ENCODE measurements at places on chromosomes 16 and 17. TPM values are rescaled to one million over a fixed set of nuclear protein-coding genes. Genes with fewer than 3 reads are reported as not detected.

- no peaks in the 10 kb centered on the region for H3K36me3 ChIP-seq
- H3K27me3 ChIP-seq = peaks cover 3% of the 10 kb centered on the region
- H3K4me1 ChIP-seq = no peaks in the 10 kb centered on the region
Measured at GRCh38 chr17:79160980-79161636, 86.5 kb downstream of the ENGASE start.

DNA sequence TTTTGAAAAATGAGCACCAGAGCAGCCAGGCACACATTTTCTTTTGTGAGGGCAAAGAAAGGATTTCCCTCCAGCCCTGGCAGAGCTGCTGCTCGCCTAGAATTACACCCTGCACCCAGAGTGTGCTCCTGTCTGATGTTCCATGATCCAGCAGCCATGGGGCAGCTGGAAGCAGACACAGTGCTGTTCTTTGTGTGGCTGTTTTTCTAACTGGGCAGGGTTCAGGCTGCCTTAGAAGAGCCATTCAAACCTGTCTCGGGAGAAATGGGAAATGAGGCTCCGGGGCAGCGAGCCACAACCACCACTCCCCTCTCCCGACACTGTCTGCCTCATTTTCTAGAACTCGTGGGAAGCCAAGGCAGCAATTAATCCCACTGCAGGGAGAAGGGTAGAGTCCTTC, 28.9 kb downstream of the LITAF start:
- H3K27me3 ChIP-seq = no peaks in the 10 kb centered on the region
- no peak overlapping the region for H3K4me3 ChIP-seq
- H3K36me3 ChIP-seq = peaks cover 34% of the 10 kb centered on the region
- peaks cover 9% of the 10 kb centered on the region for H3K4me1 ChIP-seq
- H3K27ac ChIP-seq = peak overlapping the region; percentile 34
- DNase-seq = no peak

DNA sequence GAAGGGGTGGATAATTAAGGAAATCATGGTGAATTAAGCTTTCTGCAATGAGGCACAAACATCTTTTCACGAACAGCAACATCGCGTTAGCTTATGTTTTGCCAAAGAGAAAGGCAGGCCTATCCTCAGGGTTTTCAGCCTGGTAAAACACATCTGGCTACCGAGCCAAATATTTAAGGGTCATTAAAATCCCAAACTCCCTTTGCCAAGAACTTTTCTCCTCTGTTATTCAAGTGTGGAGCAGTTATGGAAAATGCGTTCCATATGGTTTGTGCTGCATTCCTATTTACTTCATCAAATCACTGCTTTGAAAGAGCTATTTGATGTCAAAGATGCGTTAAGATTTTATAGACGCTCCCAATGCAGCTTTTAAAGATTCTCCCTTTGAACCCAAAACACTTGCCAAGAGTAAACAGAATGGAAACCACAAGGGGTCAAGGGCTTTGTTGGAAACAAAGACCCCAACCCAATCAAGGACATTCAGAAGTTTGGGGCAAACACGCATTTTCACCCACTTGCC, 308.3 kb upstream of the CDH5 start:
- no peak overlapping the region for H3K27ac ChIP-seq
- no peak for DNase-seq
- H3K4me1 ChIP-seq = no peaks in the 10 kb centered on the region
- no peaks in the 10 kb centered on the region for H3K27me3 ChIP-seq

- DNase-seq = peak; percentile 63
- peaks cover 12% of the 10 kb centered on the region for H3K4me1 ChIP-seq
- H3K27ac ChIP-seq = no peak overlapping the region
- peaks cover 7% of the 10 kb centered on the region for H3K36me3 ChIP-seq
- no peak overlapping the region for H3K4me3 ChIP-seq
- H3K27me3 ChIP-seq = no peaks in the 10 kb centered on the region
Measured at GRCh38 chr17:80833952-80834892, 157.4 kb upstream of the CHMP6 start.

GRCh38 chr17:52159246-52160135, 977 bp upstream of the CA10 start:
- no peaks in the 10 kb centered on the region for H3K36me3 ChIP-seq
- no peaks in the 10 kb centered on the region for H3K4me1 ChIP-seq
- H3K27ac ChIP-seq = no peak overlapping the region
- H3K27me3 ChIP-seq = no peaks in the 10 kb centered on the region
- no peak for DNase-seq
- H3K4me3 ChIP-seq = no peak overlapping the region

DNA sequence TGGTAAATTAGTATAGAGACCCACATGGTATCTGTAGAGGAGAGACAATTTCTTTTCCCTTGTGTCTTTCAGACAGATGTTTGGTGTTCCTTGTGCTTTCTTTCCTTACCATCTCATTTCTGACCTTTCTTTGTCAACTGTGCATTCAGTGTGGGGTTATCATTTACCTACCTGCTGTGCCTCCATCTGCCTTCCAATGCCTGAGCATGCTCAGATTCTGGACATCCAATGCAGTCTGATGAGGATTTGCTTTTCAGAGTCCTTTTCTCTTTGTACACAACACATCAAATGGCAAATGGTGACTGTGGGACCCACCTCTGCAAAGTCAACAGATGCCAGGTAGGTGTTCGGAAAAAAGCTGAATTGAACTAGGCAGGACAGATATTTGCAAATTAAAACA, 364.8 kb downstream of the CA10 start:
- no peak overlapping the region for H3K4me3 ChIP-seq
- H3K4me1 ChIP-seq = no peaks in the 10 kb centered on the region

DNA sequence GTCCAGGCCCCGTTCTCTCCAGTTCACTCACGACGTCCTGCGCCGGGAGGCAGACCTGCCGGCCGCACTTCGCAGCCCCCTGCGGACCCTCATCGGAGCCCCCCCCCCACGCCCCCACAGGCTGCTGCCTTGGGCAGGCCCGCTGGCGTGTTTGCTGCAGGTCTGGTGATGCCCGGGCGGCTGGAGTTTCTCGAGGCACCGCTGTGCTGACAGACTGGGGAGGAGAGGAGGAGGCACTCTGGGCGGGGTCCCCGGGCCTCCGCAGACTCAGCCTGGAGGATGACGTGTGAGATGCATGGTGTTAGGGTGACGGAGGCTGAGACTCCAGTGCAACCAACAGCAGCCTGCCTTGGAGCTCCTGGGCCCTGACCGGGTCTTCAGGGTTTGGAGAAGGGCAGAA, 24.1 kb downstream of the BAIAP2 start:
- no peak for DNase-seq
- H3K4me1 ChIP-seq = peaks cover 2% of the 10 kb centered on the region
- no peaks in the 10 kb centered on the region for H3K27me3 ChIP-seq
- H3K4me3 ChIP-seq = no peak overlapping the region

DNA sequence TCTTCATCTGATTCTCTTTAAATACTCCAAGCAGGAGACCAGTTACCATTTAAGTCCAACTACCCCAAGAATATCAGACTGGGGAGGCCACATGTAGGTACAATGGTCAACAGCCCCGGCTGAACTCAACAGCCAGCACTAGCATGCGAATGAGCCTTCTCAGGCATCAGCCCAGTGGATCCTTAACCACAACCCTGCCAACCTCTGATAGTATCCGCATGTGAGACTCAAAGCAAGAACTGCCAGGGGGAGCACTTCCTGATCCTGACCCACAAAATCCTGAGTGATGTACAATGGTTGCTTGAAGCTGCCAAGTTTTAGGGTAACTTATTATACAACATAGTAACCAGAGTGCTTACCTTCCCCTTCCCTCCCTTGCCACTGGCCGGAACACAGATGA, 4.0 kb downstream of the PYY start:
- no peaks in the 10 kb centered on the region for H3K36me3 ChIP-seq
- no peak for DNase-seq
- no peaks in the 10 kb centered on the region for H3K4me1 ChIP-seq
- peaks cover 15% of the 10 kb centered on the region for H3K27me3 ChIP-seq
- H3K27ac ChIP-seq = no peak overlapping the region

- no peak for DNase-seq
- no peaks in the 10 kb centered on the region for H3K27me3 ChIP-seq
- no peak overlapping the region for H3K4me3 ChIP-seq
- peak overlapping the region; percentile 53 for H3K27ac ChIP-seq
- H3K4me1 ChIP-seq = peaks cover 3% of the 10 kb centered on the region
Measured at GRCh38 chr17:15501793-15502192, 34.4 kb upstream of the CDRT4 start.

GRCh38 chr16:2902337-2903130, 9.2 kb upstream of the FLYWCH1 start:
- no peak overlapping the region for H3K27ac ChIP-seq
- no peak for DNase-seq
- H3K36me3 ChIP-seq = no peaks in the 10 kb centered on the region
- no peak overlapping the region for H3K4me3 ChIP-seq
- no peaks in the 10 kb centered on the region for H3K27me3 ChIP-seq
- peaks cover 10% of the 10 kb centered on the region for H3K4me1 ChIP-seq

GRCh38 chr17:41835214-41835799, 725 bp downstream of the NT5C3B start:
- H3K4me3 ChIP-seq = peak overlapping the region; percentile 71
- no peaks in the 10 kb centered on the region for H3K27me3 ChIP-seq
- DNase-seq = no peak
- peaks cover 17% of the 10 kb centered on the region for H3K36me3 ChIP-seq

DNA sequence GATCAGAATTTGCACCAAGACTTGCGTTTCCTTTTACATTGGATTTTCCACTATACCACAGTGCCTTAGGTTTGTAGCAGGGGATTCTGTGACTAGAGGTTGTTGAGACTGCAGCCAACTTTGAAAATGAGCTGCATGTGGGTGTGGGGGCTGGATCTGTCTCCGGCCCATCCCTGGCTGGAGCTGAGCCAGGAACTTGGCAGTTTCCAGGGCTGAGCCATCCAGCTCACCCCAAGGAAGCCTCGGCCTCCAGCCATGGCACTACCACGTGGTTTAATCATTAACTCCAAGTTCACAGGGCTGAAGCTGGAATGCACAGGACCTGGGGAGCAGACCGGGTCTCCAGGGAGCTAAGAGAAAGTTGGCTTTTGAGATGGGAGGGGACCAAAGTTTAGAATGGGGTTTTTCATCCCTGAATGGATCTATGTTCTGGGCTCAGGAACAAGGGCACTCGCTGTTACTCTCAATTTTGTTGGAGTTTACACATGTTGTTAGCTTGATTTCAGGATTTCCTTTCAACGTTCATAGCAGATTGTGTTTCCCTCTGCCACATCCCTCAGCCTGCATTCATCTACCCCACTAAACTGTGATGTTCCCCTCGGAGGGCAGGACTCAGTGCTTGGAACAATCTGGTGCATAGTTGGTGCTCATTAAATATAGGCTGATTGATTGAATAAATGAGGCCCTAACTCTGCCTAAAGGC, 42.3 kb upstream of the HNF1B start:
- no peaks in the 10 kb centered on the region for H3K27me3 ChIP-seq
- DNase-seq = no peak
- H3K4me3 ChIP-seq = no peak overlapping the region
- H3K4me1 ChIP-seq = no peaks in the 10 kb centered on the region
- H3K27ac ChIP-seq = no peak overlapping the region
- H3K36me3 ChIP-seq = no peaks in the 10 kb centered on the region

- H3K27ac ChIP-seq = no peak overlapping the region
- no peak overlapping the region for H3K4me3 ChIP-seq
- no peaks in the 10 kb centered on the region for H3K36me3 ChIP-seq
- no peaks in the 10 kb centered on the region for H3K27me3 ChIP-seq
- no peak for DNase-seq
Measured at GRCh38 chr16:88640498-88641247, 2.3 kb downstream of the IL17C start.

DNA sequence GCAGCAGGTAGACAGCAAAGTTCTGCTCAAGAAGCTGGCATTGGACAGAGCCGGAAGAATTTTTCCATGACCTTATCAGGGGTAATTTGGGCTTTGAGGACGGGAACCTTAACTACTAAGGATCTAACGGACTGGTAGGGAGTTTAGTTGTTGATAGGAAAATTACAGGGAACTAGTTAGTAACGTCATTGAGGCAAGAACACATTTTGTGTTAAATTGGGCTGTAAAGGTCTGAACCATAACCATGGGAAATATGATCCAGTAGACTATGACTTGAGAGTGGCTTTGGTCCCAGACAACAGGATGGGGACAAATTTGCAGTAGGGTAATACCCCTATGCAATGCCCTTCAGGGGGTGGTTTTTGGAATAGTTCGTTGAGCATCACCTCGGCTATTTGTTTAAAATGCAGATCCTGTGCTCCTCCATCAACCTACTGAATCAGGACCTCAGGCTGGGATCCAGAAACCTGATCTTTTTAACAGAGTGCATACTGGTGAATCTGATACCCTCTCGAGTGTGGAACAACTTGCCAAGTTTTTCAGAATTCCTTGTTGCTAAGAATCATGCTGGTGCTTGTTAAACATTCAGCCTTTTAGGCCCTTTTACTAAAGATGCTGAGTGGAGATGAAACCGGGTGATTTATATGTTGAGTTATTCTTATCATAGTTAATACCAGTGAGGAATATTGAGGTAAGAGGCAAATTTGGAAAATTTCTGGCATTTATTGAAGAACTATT, 255.1 kb downstream of the MAP2K6 start:
- H3K4me3 ChIP-seq = no peak overlapping the region
- no peak overlapping the region for H3K27ac ChIP-seq
- no peaks in the 10 kb centered on the region for H3K36me3 ChIP-seq
- H3K4me1 ChIP-seq = no peaks in the 10 kb centered on the region

GRCh38 chr17:59893676-59894100, 767 bp downstream of the RPS6KB1 start:
- no peak for DNase-seq
- H3K36me3 ChIP-seq = no peaks in the 10 kb centered on the region
- H3K4me3 ChIP-seq = peak overlapping the region; percentile 76
- H3K27me3 ChIP-seq = no peaks in the 10 kb centered on the region
- peak overlapping the region; percentile 88 for H3K27ac ChIP-seq
- no peaks in the 10 kb centered on the region for H3K4me1 ChIP-seq

DNA sequence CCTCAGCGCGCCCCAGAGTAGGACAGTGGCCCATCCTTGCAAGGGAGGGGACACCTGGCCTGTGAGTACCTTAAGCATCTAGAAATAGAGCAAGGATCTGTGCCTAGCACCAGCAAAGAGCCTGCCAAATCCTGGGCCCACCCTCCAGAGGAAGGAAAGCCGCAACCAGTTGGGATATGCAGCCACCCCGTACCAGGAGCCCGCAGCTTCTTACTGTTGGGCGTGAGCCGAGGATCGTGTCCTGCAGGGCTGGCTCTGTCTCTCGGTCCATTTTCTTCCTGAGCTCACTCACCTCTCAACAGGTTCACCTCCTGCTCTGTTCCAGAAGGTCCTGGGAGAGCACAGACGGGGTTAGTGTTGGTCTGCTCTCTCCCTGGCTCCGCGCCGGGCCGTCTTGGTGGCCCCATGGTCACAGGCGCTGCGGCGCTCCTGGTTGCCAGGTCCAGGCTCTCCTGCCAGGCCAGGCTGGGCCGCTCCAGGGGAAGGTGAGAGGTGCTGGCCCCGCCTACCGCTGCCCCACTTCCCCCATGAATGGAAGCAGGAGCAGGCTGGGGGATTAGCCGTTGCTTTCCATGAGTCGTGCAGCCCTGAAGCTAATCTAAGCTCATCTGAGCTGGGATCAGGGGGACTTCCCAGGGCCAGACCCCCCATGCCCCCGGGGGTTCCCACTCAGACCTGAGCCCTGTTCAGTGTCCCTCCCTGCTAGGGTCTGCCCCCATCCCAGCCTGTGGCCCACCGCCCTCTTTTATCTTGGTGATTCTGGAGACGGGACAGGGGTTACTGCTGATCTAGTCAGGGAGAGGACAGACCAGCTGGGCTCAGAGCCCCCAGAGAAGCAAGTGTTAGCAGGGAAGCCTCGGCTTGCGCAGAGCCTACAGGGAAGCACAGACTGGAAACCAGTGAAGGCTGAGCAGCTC, 12.7 kb downstream of the ENDOV start:
- H3K4me3 ChIP-seq = no peak overlapping the region
- H3K27me3 ChIP-seq = no peaks in the 10 kb centered on the region
- no peak for DNase-seq

GRCh38 chr17:42845918-42846593, 1.7 kb downstream of the AOC2 start:
- H3K36me3 ChIP-seq = peaks cover 32% of the 10 kb centered on the region
- H3K4me1 ChIP-seq = no peaks in the 10 kb centered on the region
- no peak overlapping the region for H3K4me3 ChIP-seq
- H3K27ac ChIP-seq = peak overlapping the region; percentile 22
- no peaks in the 10 kb centered on the region for H3K27me3 ChIP-seq

Gene PIRT
- total RNA-seq = not detected

Gene NACA2
- not detected for total RNA-seq

Gene C1QL1
- total RNA-seq = not detected
